CD8-positive, alpha-beta memory T cell (primary cell): ENCODE measurements at places on chromosomes 13 and 19. TPM values are rescaled to one million over a fixed set of nuclear protein-coding genes. Genes with fewer than 3 reads are reported as not detected.

- H3K36me3 ChIP-seq = no peaks in the 10 kb centered on the region
- peaks cover 13% of the 10 kb centered on the region for H3K4me1 ChIP-seq
- no peak for DNase-seq
- H3K27me3 ChIP-seq = peaks cover 12% of the 10 kb centered on the region
These were observed 37.6 kb upstream of the FLT1 start for GRCh38 chr13:28532388-28533124.

- no peak for DNase-seq
- H3K36me3 ChIP-seq = no peaks in the 10 kb centered on the region
- peaks cover 13% of the 10 kb centered on the region for H3K4me1 ChIP-seq
- H3K27ac ChIP-seq = no peak overlapping the region
- H3K4me3 ChIP-seq = no peak overlapping the region
These were observed 19.5 kb downstream of the NOVA2 start for GRCh38 chr19:45954156-45954555.

- no peaks in the 10 kb centered on the region for H3K4me1 ChIP-seq
- no peaks in the 10 kb centered on the region for H3K27me3 ChIP-seq
- H3K36me3 ChIP-seq = no peaks in the 10 kb centered on the region
- H3K27ac ChIP-seq = no peak overlapping the region
- no peak overlapping the region for H3K4me3 ChIP-seq
These were observed 120.5 kb downstream of the SLC7A1 start for GRCh38 chr13:29474991-29475390.

Gene RTBDN
- not detected for polyA plus RNA-seq

GRCh38 chr19:5302396-5302795, 38.2 kb downstream of the PTPRS start:
- H3K27me3 ChIP-seq = no peaks in the 10 kb centered on the region
- H3K27ac ChIP-seq = no peak overlapping the region
- H3K36me3 ChIP-seq = no peaks in the 10 kb centered on the region
- no peak for DNase-seq
- H3K4me3 ChIP-seq = no peak overlapping the region

DNA sequence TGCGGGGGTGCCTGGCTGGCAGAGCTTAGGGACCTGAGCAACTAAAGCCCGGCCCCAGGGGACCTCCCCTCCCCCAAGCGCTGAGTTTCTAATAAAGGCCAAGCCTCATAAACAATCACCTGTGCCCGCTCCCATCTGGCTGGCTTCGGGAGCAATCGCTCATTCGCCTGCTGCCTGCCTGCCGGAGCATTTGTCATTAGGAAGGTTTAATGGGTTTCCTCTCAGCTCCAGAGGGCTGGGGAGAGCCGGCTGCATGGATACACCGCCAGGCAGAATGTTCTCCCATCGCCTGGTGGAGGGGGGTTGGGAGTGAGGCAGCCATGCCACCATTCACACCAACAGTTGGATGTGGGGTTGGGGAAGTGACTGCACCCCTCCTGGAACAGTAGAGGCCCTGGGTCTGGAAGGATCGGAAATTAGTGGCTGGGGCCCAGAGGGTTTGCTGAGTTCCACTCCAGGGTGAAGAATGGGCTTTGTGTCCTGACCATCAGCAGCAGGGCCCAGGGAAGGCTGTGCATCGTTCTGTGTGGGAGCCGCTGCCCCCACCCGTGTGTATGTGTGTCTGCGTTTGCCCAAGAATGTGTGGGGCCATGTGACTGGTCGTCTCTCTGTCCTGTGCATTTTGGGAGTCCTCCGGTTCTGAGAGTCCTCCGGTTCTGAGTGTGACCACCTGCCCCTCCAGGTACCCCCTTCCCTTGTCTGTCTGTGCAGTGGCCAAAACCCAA, 15.3 kb downstream of the PIN1 start:
- H3K27ac ChIP-seq = no peak overlapping the region
- no peaks in the 10 kb centered on the region for H3K36me3 ChIP-seq
- no peak overlapping the region for H3K4me3 ChIP-seq

DNA sequence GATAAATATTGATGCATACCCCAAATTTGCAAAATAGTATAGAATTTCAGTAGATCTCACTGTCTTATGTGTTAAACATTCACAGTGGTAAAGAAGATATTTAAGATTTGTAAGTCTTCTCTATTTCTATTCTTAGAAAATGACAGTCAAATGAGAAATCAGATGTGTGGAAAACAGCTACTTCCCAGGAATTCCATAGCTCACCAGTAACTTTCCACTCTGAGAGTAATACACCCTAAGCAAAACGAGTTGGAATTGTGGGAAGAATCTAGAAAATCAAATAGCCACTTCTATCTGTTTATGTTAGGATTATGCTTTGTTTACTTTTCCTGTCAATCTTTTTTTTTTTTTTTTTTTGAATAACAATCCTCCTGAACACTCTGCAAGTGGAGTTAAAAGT, 69.1 kb downstream of the FLT1 start:
- DNase-seq = no peak
- no peak overlapping the region for H3K27ac ChIP-seq
- peaks cover 11% of the 10 kb centered on the region for H3K4me1 ChIP-seq
- no peak overlapping the region for H3K4me3 ChIP-seq
- no peaks in the 10 kb centered on the region for H3K27me3 ChIP-seq

- H3K27me3 ChIP-seq = no peaks in the 10 kb centered on the region
- no peaks in the 10 kb centered on the region for H3K36me3 ChIP-seq
- no peak for DNase-seq
- H3K4me3 ChIP-seq = no peak overlapping the region
These were observed 68.2 kb downstream of the ITGBL1 start for GRCh38 chr13:101520672-101521071.

DNA sequence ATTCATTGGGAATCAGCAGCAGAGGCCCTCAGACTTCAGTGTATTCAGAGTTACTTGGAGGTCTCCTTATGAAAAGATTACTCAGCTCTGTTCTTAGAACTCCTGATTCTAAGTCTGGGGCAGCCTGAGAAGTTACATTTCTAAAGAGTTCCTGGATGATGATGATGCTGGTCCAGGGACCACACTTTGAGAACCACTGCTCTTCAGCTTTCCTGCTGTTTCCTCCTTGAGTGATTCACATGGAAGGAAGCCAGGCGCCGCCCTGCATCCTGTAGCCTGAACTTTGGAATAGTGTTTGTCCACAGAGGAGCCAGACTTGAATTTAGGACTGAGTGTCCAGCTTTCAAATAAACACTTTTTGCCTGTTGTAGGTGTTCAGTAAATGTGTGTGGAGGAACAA, 2.9 kb downstream of the CEBPG start:
- peaks cover 17% of the 10 kb centered on the region for H3K4me1 ChIP-seq
- H3K4me3 ChIP-seq = no peak overlapping the region
- no peak for DNase-seq
- no peaks in the 10 kb centered on the region for H3K27me3 ChIP-seq
